ENCODE measurements at places on chromosomes 11 and 22.

- no peak for DNase-seq
These were observed 44.5 kb downstream of the RAB6A start for GRCh38 chr11:73716153-73717056.

GRCh38 chr22:42630901-42631602 is 9.3 kb downstream of the ATP5MGL start:
- DNase-seq, result no peak

- DNase-seq, result no peak
These were observed 29.6 kb downstream of the IGF2 start for GRCh38 chr11:2109541-2110019.

- no peak for DNase-seq
These were observed 55.0 kb upstream of the VSTM5 start for GRCh38 chr11:93905384-93905783.

GRCh38 chr11:123438131-123438627 is 8.1 kb downstream of the GRAMD1B start:
- peak; percentile 70 for DNase-seq

DNA sequence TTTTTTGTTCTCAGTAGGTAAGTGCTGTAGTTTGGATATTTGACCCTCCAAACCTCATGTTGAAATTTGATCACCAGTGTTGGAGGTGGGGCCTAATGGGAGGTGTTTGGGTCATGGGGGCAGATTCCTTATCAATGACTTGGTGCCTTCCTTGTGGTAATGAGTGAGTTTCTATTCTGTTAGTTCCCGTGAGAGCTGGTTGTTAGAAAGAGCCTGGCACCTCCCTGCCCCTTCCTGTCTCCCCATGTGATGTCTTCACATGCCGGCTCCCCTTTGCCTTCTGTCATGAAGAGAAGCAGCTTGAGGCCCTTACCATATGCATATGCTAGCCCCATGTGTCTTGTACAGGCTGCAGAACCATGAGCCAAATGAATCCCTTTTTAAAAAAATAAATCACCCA is 138.3 kb downstream of the TMEM135 start:
- DNase-seq, result no peak

DNA sequence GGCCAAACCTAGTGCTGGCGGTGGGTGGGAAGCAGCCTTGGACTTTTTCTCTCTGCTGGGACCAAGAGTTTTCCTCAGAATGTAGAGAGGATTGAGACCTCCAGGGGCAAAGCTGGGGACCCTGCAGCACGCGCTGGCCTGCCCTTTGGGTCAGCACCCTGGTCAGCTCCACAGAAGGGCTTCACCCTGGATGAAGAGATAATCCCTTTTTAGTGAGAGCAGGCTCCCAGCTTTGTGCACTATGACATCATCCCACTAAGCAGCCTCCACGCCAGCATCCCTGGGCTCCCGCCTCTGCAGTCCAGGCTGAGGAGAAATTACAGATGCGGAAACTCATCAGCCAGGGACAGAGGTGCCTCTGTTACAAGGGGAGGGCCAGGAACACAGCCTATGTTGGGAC is 23.5 kb downstream of the DRICH1 start:
- peak; percentile 66 for DNase-seq

DNA sequence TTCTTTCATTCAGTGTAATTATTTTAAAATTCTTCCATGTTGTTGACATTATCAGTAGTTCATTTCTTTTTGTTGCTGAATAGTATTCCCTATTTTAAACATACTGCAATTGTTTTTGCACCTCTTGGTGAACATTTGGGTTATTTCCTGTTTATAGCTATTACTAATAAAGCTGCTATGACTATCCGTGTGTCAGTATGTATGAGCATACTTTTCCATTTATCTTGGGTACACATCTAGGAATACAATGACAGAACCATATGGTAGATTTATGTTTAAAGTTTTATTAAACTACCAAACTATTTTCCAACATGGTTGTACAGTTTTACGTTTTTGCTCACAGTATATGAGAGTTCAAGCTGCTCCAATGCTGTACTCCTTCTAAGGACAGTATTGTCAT is 22.0 kb upstream of the FIBIN start:
- no peak for DNase-seq

GRCh38 chr11:13064593-13064992 is 55.5 kb downstream of the RASSF10 start:
- no peak for DNase-seq

DNA sequence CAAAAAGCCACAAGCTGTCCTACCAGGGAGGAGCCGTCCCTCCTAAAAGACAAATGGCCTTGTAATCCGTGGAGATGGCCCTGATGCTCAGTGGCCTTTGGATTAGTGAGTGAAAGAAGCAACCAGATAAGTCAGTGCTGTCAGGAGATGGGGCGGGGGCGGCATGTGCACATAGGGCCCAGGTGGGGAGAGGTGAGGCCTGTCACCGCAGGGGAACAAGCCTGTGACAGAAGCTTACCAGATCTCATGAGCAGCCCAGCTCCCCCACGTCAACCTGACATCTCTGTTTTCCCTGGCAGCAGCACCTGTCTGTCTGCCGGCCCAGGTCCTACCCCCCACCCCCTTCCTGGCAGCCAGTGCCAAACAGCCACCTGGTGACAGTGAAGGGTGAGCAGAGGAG is 162.6 kb downstream of the BUD13 start:
- no peak for DNase-seq

DNA sequence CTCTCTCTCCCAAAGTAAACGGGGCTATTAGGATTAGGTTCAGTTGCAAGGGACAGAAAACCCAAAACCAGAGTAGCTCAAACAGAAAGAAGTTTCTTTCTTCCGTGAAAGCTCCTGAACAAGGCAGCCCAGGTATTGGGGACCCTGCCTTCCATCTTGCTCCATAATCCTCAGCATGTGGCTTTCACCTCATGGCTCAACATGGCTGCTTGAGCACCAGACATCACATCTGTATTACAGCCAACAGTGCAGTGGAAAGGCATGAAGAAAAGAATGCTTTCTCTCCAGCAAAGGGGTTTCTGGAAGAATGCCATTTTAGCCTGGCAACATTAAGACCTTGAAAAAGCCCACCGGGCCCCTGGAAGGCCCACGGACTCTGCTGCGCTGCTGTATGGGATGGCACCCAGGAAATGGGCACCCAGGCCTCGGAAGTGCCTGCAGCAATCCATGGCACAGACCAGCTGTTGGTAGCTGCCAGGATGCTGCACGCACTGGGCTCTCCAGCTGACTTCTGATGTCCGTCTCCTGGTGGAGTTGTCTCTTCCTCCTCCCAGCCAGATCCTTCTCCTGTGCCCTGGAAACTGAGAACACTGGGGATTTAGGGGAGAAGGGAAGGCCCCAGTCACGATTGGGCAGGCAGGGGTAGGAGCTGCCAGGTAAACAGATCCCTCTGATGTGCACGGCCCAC is 22.6 kb downstream of the PDGFB start:
- no peak for DNase-seq

GRCh38 chr22:44329179-44329796 is 16.5 kb upstream of the SHISAL1 start:
- no peak for DNase-seq

GRCh38 chr11:128716661-128717210 is 22.9 kb downstream of the FLI1 start:
- no peak for DNase-seq

DNA sequence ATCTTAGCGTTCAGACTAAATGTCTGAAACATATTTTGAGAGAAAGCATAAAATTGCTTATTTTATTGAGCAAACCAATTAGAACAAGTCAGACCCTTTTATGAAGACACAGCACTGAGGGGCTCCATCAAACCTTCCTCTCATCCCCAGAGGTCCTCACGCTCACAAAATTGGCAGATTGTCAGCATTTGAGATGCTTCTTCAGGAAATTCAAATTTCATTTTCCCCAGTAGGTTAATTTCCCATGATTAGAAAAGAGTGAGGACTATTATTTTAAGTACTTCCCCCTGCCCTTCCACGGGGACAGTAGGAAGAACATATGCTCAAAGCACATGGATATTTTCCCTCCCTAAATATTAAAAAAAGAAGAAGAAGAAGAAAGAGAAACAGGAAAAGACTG is 851.8 kb downstream of the BRD1 start:
- DNase-seq, result no peak

DNA sequence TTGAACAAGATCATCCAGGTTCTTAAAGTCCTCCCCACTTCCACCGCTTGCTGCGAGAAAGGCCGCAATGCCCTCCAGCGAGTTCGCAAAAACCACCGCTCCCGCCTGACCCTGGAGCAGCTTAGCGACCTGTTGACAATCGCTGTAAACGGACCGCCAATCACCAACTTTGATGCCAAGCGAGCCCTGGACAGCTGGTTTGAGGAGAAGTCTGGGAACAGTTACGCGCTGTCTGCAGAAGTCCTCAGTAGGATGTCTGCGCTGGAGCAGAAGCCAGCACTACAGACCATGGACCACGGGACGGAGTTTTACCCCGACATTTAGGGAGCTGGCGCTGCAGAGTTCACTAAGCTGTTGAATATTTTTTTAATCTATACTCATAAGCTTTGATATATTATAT is 58.3 kb downstream of the SYT13 start:
- DNase-seq, result no peak
